A549 treated with AZD2906 at 1 μM for 4 hours (cell line): ENCODE measurements at places on chromosomes 5 and 9. TPM values are rescaled to one million over a fixed set of nuclear protein-coding genes. Genes with fewer than 3 reads are reported as not detected.

The GRXCR2 gene
- not detected in 5 replicates for total RNA-seq

The OR13C2 gene
- total RNA-seq: not detected in 5 replicates

The KCNV2 gene
- total RNA-seq: not detected in 5 replicates

The TAS2R1 gene
- not detected in 5 replicates for total RNA-seq

The NKD2 gene
- total RNA-seq: 17.9 to 25.5 TPM (median 24.3 TPM) in 5 replicates

The NR2F1-AS1 gene
- 2.6 to 4.3 TPM (median 3.0 TPM) in 5 replicates for total RNA-seq

The INSYN2B gene
- total RNA-seq: 0.07 to 0.31 TPM (median 0.11 TPM) in 5 replicates

The SEMA6A gene
- total RNA-seq: 0.03 to 0.62 TPM (median 0.14 TPM) in 5 replicates

The BNIP1 gene
- 15.5 to 18.7 TPM (median 16.0 TPM) in 5 replicates for total RNA-seq

The HOMER1 gene
- 2.5 to 7.1 TPM (median 3.5 TPM) in 5 replicates for total RNA-seq

The ZMAT2 gene
- 77.3 to 107 TPM (median 81.6 TPM) in 5 replicates for total RNA-seq

The ACOT12 gene
- 0.10 TPM in 1 of 5 replicates, not detected in the others for total RNA-seq

The OR1L1 gene
- total RNA-seq: not detected in 5 replicates

The SLC35D2 gene
- 16.0 to 22.3 TPM (median 21.0 TPM) in 5 replicates for total RNA-seq

The CCDC183 gene
- total RNA-seq: 0.19 to 0.38 TPM (median 0.28 TPM) in 5 replicates

The ISCA1 gene
- total RNA-seq: 42.2 to 50.3 TPM (median 44.3 TPM) in 5 replicates

The WNT8A gene
- not detected in 5 replicates for total RNA-seq

The MSX2 gene
- total RNA-seq: 4.3 to 5.0 TPM (median 4.9 TPM) in 5 replicates

The FAM221B gene
- not detected in 5 replicates for total RNA-seq

The PCDHGB5 gene
- total RNA-seq: 1.9 to 2.5 TPM (median 2.2 TPM) in 5 replicates

The LCN10 gene
- total RNA-seq: 0.03 to 0.14 TPM in 2 of 5 replicates, not detected in the others

The RNF38 gene
- total RNA-seq: 8.1 to 9.7 TPM (median 9.3 TPM) in 5 replicates
